ENCODE measurements at places on chromosomes 5 and 9.

- DNase-seq, result peak; percentile 28
Measured at GRCh38 chr9:109012009-109012875, 1.1 kb downstream of the CTNNAL1 start.

DNA sequence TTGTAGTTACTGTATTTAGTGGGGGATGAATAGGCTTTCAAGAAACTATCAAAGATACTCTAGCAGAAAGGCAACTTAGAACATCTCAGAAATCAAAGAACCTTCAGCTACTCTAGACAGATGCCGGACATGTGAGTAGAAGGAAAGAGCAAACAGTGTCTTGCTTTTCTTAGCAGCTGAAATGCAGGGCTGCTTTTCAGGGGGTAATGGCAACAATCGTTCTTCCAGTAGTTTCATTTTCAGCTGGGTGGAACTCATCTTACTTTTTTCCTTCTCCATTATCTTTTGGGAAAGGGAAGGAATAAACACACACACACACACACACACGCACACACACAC lies 281.6 kb downstream of the CRB2 start:
- DNase-seq, result no peak

DNA sequence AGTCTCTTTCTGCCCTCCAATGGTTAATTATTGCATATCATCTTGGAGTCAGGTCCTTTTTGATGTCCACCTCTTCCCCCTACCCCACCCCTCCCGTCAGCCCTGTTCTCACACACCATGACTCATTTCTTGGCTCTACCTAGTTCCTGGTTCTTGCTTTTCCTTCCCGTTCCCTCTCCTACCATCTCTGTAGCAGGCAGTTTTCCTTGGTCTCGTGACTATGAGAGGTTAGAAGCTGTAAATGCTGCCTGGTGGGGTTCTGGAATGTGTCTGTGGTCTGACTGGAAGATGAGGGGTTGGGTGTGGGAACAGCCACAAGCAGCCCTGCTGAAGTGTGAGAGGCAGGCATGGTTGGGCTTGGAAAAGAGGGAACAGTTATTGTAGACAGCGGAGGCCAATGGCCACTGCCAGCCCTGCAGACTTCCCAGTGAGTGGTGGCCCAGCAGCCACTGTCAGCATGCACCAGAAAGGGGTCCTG lies 18.2 kb downstream of the SLC22A5 start:
- DNase-seq, result no peak

- no peak for DNase-seq
Measured at GRCh38 chr9:84151640-84152039, 171.0 kb downstream of the RMI1 start.

DNA sequence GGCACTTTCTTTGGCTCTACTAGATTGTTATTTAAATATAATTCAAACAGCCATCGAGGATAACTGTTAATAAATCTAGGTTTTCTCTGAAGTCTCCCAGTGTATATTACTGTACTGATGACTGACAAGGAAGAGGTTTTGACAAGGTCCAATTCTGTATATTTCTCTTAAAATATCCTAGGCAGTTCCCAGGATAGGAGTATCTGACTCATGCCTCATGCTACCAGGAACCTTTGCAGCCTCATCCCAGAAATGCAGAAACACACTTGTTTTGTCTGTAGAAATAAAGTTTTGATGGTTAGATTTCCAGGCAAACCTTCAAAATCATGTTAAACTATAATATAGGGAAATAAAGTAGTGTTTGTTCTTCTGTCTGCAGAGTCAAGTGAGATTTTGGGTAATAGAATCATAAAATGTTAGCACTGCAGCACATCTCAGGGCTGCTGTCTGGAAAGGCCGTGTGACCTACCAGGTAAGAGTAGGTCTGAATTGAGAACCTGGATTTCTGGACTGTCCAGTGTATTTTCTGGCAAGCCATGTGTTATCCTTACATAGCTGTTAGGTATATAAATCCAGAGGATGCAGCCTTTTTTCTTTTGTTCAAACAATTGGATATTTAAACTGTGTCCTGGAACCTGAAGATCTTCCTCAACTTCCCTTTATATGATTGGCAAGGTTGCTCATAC lies 8.3 kb downstream of the UBE2D2 start:
- DNase-seq, result no peak

- DNase-seq, result no peak
Measured at GRCh38 chr9:137317021-137317717, 15.1 kb upstream of the NRARP start.

- no peak for DNase-seq
Measured at GRCh38 chr5:218457-219291, 554 bp downstream of the SDHA start.

- no peak for DNase-seq
Measured at GRCh38 chr9:113985968-113986585, 92.0 kb downstream of the AMBP start.

DNA sequence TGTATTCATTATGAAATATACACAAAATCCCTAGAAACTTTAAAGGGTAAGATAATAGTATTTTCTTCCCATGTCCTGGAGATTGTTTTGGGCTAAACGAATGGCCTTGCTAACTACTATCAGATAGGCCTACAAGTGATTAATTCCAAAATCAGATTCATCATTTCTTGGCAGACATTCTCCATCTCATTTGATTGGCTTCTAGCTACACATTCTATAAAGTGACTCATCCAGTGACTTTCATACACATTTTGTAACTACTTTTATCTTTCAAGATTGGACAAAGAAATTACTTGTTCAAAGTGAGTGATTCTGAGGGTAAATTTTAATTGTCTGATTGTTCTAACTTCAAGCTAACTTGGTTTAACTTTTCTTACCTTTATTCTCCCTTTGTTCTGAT lies 93.3 kb downstream of the RAPGEF6 start:
- no peak for DNase-seq

DNA sequence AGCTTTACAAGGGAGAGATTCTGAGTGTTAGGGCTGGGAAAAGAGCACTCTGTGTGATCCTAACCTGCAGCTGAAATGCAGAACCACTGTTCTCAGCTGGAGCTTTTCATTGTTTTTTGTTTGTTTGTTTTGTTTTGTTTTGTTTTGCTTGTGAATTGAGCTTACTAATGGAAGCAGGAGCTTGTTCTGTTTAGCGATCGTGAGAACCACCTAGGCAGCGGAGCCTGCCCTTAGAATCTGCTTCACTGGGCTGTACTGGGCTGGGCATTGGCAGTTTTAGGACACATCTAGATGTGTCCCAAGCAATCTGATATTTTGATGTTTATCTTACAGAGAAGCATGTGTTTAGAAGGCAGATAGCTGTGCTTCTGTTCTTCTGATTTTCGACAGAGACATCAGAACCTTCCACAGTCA lies 14.3 kb downstream of the SYK start:
- DNase-seq, result no peak

DNA sequence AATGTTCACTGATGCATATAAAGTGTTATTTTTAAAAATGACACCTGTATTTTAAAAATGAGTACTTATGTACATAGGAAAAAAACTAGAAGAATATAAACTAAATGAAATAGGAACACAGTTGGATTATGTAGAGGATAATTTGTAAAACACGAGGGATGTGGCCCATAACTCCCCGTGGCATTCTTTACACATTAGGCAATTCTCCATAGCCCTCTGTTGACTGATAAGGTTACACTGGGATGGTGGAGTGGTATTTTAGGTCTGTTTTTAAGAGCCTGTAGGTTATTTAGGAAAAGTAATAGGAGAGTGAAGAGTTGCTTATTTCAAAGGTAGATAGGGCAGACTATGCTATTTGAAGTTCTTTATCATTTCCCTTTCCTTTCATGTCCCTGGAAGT lies 1.8 kb downstream of the CAVIN4 start:
- DNase-seq, result no peak

DNA sequence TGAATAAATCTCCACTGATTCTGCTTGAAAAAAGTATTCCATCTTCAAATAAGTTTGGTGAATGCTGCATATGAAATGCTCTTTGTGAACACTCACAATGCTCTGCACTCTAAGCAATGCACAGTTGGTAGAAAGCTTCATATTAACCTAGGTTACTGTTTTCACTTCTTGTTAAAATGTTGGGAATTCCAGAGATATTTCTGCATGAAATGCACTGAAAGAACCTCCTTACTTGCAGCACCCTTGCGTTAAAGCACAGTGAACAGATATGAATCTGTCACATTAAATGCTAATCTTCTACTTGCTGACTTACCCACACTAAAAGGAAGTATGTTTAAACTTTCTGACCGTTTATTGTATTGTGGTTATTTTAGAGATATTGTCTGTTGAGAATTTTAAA lies 584.1 kb upstream of the NUDT12 start:
- DNase-seq, result no peak

DNA sequence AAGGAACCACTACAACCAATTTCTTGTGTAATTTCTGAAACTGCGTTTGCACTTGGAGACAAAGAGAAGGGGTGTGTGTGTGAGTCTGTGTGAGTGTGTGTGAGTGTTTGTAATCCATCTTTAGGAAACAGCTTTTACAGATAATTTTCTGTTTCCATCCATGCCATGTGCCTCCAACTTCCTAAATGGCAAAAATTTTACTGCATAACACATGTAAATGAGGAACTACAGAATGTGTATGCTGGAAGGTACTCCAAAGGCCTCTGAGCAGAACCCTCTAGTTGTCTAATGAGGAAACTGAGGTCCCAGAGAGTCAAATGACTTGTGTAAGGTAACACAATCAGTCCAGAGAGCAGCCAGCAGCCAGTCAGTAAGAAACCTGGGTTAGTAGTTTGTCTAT lies 20.8 kb downstream of the MAMDC2 start:
- DNase-seq, result no peak

DNA sequence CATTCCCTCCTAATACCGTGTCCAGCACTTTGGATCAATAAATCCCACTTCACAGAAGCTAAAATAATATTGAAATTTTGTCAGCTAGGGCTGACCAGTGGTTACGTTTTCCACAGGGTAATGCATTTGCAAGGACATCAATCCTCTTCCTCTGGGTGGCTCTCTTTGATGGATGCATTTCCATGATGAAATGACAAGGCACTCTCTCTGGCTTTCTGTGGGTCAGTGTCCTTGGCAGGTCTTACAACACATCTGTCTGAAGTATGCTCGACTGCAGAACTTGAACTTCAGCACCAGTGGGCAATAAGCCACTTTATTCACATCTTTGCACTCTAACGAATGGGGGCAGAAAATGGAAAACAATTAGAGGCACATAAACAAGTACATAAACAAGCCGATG lies 330.1 kb downstream of the ADAMTS6 start:
- no peak for DNase-seq

- DNase-seq, result no peak
Measured at GRCh38 chr5:1723957-1724821, 75.4 kb downstream of the MRPL36 start.

- DNase-seq, result no peak
Measured at GRCh38 chr5:74044936-74045335, 418.9 kb downstream of the ARHGEF28 start.

DNA sequence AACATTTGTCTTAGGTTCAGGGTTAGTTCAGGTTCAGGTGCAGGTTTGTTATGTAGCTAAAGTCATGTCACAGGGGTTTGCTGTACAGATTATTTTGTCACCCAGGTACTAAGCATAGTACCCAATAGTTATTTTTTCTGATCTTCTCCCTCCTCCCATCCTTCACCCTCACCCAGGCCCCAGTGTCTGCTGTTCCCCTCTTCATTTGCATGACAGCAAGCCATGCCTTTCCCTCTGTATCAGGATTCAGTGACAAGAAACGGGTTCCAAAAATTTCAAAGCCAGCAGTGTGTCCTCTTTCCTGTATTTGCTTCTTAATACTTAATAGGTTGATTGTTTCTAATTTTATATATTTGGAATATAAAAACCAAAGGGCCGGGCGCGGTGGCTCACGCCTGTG lies 330.8 kb upstream of the SGCD start:
- DNase-seq, result no peak

- no peak for DNase-seq
Measured at GRCh38 chr9:97749928-97750327, 52.8 kb upstream of the XPA start.

DNA sequence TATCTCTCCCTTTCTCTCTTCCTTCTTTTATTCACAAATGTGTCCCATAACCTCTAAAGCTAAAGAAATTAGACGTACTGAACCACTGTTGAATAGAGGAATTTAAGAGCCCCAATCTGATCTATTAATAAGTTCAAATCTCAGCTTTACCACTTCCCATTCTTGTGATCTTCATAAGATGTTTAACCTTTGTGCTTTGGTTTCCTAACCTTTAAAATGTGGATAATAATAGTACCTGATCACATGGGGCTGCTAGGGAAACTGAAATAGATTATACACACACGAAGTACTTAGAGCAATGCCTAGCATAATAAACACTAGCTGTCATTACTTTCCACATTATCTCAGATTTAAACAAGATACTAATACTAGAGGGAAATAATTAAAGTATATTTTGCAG lies 324.3 kb upstream of the SEMA6A start:
- DNase-seq, result no peak

GRCh38 chr5:172385707-172386106 lies 68.6 kb downstream of the SH3PXD2B start:
- DNase-seq, result no peak

DNA sequence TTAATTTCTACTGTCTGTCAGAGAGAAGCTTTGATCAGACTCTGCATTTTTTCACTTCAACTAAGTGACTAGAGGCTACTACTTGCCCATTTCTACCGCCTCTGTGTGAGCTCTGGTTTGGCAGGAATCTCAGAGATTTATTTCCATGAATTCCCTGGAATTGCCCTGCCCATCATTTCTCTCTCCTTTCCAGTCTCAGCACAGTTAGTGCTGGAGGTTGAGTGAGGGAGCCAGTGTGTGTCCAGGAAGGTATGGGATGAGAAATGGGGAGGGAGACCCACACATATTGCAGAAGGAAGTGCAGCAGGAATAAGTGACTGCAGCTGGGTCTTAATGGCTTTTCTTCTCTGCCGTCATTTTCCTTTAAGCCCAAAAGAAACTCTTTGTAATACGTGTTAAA lies 443.1 kb upstream of the ZNF462 start:
- DNase-seq, result no peak

DNA sequence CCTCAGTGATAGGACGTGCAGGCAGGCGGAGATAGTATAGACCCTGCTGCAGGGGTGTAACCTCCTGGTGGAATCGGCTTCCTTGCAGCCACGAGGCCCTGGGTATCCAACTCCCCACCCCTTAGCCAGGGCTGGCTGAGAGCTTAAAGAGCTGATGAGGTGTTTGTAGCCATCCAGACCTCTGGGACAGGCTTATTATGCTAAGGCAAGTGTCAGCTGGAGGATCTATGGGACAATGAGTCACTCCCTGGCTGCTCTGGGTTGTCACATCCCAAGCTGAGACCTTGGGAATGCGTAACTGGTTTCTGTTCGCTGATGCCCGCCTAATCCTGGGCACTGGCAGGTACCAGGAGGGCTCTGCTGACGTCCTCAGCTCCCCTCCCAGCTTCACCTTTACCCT lies 38.9 kb downstream of the DAB2IP start:
- DNase-seq, result no peak

DNA sequence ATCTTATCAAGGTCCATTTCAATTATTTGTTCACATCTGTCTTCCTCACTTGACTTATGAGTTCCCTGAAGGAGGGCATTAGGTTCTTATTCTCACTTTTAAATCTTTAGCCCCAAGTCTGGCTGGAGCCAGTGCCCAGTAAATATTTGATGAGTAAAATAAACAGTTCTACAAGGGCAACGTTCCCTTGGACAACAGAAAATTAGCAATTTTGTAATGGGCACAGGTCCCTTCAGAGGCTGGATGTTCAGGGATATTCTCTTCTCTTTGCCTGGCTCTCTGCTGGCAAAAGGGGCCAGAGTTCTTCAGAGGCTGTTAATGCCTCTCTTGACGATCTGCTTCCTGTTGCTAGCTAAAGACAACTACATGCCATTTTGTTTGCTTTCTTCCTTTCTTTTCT lies 149.7 kb downstream of the SEMA6A start:
- DNase-seq, result no peak

GRCh38 chr5:93603078-93603792 lies 20.2 kb downstream of the NR2F1 start:
- DNase-seq, result no peak

- DNase-seq, result no peak
Measured at GRCh38 chr9:8287501-8287900, 487.9 kb upstream of the DMAC1 start.
